ENCODE measurements at places on chromosomes 2 and 18.
A peak's percentile ranks its signal among the peaks of the same experiment; 100 is the strongest.

DNA sequence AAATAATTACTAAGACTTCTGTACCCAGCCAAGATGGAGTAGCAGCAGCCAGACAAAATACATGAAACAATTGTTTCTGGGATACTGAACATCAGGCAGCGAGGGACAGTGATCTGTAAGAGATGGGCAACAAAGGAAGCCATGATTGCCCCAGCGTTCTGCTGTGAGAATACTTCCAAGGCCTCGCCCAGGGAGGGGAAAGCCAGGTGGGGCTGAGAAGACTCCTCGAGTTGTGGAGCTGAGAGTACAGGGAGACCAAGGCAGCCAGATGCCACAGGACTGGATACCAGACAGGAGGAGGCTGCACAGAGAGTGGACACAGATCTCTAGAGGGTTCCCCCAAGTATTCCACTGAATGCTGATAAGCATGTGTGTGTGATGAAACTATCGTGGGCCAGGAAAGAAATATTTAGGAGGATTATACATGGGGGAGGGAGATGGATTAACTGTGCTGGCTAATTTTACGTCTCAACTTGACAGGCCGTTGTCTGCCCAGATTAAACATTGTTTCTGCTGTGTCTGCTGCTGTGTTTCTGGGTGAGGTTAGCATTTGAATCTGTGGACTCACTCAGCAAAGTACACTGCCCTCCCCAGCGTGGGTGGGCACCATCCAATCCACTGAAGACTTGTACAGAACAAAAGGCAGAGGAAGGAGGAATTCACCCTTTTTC is 10.2 kb upstream of the LIMS2 start:
- no peak for DNase-seq

DNA sequence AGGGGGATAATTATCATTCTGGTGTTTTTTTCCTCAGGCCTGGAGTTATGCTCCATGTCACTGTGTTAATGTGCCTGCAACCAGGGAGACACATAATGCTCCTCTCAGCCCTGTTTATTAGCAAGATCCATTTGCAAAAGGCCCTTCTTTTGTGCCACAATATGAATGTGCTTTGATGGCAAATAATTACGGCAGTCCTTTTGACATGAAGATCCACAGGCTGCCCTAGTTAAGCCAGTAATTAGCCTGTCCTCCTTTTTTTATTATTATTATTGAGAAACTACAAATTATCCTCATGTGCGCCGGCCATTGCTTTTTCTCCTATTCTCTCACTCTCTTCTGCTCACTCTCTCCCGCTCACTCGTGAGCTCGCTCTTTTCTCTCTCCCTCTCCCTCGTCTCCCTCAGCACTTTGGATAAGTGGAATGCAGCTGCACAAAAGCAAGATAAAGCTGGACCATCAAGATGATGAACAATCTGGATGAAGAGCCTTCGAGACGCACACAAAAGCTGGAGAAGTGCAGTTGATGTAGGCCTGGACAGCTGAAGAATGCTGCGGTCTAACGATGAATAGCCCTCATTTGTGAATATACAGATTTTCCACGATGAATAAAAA is 762.3 kb downstream of the BCL11A start:
- DNase-seq = no peak

DNA sequence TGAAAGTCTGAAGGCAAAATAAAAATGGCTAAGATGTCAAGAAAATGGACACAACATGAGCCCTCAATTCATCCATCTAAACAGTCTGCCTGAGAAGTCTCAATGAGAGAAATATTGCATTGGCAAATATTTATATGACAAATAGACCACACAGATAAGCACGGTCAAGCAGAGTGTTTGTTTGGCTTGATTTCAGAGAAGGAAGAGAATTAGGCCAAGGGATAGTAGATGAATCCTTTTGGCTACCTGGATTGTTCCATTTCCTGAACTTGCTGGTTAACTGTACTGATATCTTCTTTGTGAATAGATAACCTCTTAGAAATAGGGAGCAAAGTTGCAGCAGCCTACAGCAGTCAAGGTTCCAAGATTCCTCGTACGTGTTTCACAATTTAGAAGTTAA is 129.6 kb downstream of the RBMS1 start:
- no peak for DNase-seq

GRCh38 chr2:12321886-12322285 is 394.9 kb upstream of the TRIB2 start:
- DNase-seq = peak; percentile 40

- no peak for DNase-seq
Measured at GRCh38 chr2:198774576-198774975, 683.2 kb downstream of the SATB2 start.

GRCh38 chr2:21161832-21162614 is 38.3 kb downstream of the TDRD15 start:
- DNase-seq = no peak

GRCh38 chr2:135600915-135601314 is 69.6 kb downstream of the R3HDM1 start:
- no peak for DNase-seq

DNA sequence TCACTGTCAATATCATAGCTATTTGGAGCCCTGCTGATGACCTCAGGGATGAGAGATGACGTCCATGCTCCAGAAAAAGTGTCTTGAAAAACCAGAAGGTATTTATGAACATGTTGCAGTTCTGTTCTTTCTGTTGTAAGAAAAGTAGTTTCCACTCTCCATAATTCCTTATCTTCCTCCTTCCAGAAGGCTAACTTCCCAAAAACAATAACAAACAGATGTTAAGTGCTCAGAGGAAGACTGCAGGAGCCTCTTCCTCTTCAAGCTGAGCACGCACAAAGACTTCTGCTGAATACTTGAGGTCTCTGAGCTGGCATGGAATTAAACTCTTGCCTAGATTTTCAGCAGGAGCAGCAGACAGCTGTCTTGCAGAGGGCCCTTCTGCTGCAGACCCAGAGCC is 434.5 kb upstream of the KLHL29 start:
- no peak for DNase-seq

- no peak for DNase-seq
Measured at GRCh38 chr2:119734047-119734446, 25.7 kb upstream of the PTPN4 start.

DNA sequence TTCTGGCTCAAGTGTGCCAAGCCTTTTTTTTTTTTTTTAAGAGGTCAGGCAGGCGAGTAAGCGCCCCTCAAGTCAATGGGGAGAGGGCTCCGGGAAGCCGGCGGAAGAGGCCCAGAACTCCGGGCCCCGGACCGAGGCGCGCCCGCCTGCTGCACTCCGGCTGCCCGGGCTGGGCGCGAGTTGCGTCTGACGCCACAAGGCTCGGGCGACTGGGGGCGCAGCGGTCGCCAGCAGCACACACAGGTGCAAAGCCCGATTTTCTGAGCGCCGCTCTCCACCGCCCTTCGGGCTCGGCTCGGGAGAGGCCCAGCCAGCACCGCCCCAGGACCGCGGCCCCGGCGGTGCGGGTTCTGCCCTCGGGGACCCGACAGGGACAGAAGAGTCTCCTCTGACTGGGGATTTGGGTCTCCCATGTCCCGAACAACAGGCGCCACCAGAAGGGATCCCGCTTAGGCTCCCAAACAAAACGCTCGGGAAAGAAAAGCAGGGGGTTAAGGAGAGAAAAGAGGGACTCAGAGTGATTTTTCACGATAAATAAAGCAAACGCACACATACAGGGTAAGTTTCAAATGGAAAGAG is 787 bp downstream of the ERBB4 start:
- DNase-seq = no peak

GRCh38 chr2:43230951-43231827 is 4.8 kb upstream of the ZFP36L2 start:
- no peak for DNase-seq

GRCh38 chr2:235235977-235236767 is 257.7 kb upstream of the AGAP1 start:
- DNase-seq = no peak

- no peak for DNase-seq
Measured at GRCh38 chr18:2325308-2325849, 245.9 kb downstream of the METTL4 start.

GRCh38 chr2:234828382-234829073 is 123.3 kb upstream of the SH3BP4 start:
- no peak for DNase-seq

GRCh38 chr2:29811378-29811777 is 110.0 kb downstream of the ALK start:
- DNase-seq = no peak

- no peak for DNase-seq
Measured at GRCh38 chr2:204581946-204582345, 36.7 kb downstream of the PARD3B start.

DNA sequence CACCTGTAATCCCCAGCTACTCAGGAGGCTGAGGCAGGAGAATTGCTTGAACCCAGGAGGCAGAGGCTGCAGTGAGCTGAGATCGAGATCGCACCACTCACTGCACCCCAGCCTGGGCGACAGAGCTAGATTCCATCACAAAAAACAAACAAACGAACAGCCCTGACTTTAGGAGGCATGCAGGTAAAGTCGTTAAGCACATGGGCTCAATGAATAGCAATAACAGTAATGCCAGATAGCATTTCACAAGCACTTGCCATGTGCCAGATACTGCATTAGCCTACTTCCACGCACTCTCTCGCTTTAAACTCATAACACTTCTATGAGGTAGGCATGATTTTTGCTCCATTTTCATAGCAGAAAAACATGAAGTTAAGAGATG is 135.6 kb upstream of the KLHL14 start:
- DNase-seq = no peak

DNA sequence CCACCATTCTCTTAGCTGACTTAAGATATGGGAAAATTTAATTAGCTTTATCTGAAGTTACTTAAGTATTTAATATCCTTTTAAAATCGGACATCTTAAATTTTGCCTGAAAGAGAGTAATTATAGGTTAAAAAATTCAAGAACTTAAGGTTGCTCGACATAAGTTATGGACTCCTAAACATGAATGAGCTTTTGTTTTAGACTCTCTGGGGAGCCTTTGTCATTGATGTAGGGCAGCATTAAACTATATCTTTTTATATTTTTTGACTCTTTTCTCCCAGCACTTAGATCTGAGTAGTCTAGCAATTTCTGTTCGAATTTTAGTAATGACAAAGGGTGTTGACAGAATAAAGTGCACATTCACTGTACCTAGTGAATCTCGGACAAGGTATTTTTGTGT is 4.7 kb downstream of the PHLPP1 start:
- DNase-seq = no peak

- DNase-seq = no peak
Measured at GRCh38 chr2:147364597-147364996, 480.2 kb upstream of the ACVR2A start.

DNA sequence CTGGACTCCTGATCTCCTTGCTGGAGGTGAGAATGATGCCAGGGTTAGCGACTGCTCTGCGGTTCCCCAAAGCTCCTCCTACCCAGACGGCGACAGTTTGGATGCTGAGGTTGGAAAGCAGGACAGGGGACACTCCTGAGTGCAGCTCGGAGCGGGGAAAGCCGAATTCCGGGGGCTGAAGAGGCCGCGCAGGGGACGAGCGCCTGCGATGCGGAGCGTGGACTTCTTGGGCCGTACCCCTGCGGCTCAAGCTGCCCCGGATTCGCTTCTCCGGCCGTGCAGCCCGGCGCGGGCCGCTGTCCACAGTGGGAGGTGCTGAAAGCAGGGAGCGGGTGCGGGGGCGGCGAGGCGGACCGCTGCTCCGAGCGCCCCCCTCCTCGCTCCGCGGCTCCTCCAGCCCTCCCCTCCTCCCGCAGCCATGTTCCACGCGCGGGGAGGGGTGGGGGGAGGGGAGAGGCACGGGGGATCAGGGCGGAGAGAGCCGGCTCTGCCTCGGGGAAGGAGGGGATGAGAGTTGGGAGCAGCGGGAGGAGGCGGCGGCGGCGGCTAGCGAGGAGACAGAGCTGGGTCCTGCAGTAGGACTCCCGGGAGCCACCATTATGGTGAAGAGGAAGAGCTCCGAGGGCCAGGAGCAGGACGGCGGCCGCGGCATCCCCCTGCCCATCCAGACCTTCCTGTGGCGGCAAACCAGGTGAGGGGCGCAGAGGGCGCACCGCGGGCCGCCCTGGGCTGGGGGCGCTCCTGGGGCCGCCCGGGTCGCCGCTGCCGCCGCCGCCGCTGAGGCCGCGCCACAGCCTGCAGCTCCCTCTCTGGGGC is at the start of gene UNC80:
UNC80 (plus strand) TSS at position 359 of the 816 bp plus-strand sequence; CDS start at position 600, 241 bp downstream.
- peak; percentile 56 for DNase-seq

DNA sequence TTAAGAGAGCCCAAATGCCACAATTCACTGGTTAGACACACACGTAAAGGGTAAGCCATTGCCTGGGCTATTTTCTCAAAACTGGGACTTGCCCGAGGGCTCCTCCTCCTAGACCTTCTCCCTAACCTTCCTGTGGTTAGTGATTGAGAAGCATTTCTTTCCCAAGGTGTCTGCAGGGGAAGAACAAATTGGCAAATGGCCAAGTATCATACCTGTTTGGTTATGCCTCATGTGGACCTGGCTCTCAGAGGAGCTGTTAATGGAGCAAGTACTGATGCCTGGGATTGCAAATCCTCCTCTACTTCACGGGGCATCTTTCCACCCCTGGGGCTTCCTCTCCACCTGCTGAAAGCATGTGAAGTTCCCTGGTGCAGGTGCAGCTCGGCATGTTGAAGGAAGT is 187.5 kb upstream of the CYRIA start:
- DNase-seq = no peak

DNA sequence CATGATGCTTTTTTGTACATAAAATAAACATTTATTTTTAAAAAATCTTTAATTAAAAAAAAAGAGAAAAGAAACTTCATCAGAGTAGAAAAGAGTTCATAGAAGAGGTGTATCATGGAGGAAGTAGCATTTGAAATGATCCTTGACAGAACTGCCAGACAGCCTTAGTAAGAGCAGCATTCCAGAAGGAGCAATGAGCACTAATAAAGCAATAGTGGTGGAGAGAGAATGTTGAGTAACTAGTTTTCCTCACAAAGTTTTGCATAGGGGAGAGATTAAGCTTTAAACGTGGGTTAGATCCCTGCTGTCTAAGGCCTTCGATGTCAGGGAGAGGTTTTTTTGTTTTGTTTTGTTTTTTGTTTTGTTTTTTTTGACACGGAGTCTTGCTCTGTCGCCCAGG is 29.8 kb upstream of the METTL21A start:
- DNase-seq = no peak

DNA sequence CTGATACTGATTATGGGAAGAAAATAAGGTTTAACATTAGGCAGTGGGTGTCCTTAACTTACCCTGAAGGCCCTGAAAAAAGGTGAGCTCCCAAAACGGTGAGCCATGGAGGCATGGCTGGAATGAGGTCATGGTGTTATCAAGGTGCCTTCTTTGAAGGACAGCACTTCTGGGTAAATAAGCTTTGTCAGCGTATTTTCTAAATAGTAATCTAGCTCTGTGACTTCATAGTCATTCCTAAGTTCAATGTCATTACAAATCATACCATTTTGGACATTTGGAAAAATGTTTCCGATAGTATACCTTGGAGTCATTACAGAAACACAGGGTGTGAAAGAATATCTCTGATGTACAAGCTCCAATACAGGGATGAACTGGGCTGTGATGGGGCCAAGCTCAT is 35.2 kb upstream of the CNGA3 start:
- no peak for DNase-seq

GRCh38 chr18:26532367-26533340 is 15.7 kb downstream of the KCTD1 start:
- DNase-seq = peak; percentile 48

DNA sequence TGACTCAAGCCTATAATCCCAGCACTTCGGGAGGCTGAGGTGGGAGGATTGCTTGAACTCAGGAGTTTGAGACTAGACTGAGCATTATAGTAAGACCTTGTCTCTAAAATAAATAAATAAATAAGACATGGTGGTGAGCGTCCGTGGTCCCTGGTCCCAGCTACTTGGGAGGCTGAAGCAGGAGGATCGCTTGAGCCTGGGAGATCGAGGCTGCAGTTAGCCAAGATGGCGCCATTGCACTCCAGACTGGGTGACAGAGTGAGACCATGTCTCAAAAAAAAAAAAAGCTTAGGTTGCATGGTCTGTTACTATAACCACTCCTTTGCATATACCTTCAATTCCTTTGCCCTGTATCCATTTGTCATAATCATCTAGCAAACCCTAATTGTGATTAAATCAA is 3.7 kb downstream of the CYP20A1 start:
- no peak for DNase-seq

All from fibroblast of skin of abdomen (primary cell).